ENCODE measurements at places on chromosomes 13 and 19.

DNA sequence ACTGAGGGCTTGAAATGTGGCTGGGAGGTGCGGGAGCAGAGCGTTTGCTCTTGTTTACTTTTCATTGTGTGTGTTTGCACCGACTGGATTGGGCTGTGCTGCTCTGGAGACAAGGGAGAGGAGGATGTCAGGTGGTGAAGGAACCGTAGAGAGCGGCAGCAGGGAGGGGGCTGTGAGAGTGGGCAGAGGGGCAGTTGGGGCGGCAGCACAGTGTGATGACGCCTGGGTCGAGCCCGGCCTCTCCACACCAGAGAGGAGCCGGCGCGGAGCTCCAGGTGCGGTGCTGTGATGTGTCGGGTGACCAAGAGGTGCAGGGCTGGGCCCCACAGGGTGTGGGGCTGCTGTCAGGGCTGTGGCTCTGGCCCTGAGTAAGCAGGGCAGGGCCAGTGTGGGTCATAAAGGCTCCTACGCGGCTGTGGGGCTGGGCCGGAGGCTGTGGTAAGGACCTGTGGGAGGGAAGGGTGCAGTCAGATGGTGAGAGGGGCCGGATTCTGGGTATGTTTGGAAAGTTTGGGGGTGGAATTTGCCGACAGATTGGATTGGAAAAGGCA is 10.5 kb downstream of the NAXD start:
- peak; percentile 6 for DNase-seq

DNA sequence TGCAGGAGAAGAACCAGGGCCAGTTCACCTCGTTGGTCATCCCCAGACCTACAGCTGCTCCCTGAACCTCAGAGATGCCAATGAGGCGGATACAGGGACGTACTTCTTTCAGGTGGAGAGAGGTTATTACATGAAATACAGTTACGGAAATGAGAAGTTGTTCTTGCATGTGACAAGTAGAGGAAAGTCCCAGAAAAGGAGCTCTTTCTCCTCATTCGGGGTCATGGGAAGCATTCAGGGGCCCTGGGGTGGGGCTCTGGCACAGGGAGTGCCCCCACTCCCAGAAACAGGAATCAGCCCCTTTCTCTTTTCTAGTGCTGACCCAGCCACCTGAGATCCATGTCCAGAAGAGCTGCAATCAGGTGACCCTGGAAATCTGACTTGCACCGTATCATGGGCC is 4.5 kb upstream of the SIGLEC9 start:
- DNase-seq, result no peak

DNA sequence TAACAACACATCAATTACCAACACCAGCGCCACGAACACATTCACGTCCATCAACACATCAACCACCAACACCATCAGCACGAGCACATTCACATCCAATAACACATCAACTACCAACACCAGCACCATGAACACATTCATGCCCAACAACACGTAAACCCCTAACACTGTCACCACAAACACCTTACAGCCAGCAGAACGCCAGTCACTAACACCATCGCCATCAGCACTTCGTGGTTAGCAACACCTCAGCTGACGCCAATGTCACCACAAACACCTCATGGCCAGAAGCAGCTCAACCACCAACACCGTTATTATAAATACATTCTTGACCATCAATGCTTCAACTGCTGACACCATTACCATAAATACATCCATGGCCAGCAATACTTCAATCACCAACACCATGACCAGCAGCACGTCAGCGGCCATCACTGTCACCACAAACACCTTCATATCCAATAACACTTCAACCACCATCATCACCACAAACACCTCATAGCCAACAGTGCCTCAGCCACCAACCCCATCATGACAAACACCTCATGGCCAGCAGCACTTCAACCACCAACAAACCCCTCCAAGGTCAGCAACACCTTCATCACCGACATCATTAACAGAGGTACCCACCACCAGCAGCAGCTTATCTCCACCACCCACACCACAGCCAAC is 9.4 kb downstream of the FCER2 start:
- no peak for DNase-seq

- DNase-seq, result no peak
Observed at GRCh38 chr19:42242069-42242511, 312 bp downstream of the GSK3A start.

DNA sequence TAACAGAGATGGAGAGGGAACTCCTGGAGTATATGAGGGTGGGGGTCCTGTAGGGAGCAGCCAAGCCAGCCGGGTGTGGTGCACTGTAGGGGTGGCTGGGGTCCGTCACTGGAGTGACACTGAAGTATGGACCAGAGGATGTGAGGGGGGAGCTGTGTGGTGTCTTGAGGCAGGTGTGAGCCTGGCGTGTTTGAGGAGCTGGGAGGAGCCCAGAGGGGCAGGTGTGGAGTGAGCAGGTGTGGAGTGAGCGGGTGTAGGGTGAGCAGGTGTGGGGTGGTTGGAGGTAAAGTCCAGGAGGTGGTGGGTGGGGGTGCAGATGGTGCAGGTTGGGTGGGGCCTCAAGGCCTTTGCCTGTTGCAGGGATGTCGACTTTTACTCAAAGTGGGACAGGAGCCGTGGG is 5.9 kb downstream of the B3GNT8 start:
- no peak for DNase-seq

- DNase-seq, result no peak
Observed at GRCh38 chr13:35014606-35015213, 72.6 kb downstream of the NBEA start.

- no peak for DNase-seq
Observed at GRCh38 chr13:94198681-94199080, 280.8 kb downstream of the DCT start.

DNA sequence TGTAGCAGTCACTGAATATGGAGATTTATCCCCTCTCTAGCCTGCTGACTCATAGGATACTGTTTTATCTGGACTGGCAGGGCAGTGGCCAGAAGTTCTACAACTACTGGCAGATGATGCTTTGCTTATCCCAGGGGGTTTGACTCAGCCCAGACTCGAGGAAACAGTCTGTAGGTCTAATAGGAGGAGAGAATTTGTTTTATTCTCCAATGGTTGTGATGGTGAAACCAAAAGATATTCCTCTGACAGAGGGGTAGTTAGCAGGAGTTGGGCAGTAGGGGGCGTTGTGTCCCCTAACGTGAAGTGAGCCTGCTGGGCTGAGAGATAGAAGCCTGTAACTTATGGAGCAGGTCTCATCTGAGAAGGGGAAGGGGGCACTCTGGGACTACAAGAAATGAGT is 74.9 kb downstream of the WTIP start:
- DNase-seq, result peak; percentile 30

DNA sequence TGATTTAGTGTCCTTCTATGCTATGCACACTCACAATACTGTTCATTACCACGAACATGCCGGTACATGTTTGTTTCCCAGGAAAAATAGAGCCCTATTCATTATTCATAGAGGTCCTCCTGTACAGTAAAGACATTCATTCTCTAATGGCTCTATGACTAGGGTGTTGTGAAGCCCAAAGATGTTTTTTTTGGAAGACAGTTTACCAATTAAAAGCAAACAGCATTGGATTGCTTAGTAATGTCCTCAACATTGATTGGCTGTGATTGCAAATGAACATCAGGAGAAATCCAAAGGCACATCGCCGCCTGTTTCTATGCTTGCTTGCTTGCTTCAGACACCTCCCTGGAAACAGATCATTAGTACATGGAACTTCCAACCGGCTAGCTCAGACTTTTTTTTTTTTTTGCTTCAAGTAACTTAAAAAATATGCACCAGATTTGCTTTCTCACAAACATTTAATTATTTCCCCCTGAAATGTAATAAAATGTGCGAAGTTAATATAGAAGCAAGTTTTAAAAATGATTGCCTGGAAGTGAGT is 8.8 kb upstream of the GPC6 start:
- DNase-seq, result no peak

GRCh38 chr19:35063940-35064818 is 22.7 kb downstream of the HPN start:
- peak; percentile 75 for DNase-seq

DNA sequence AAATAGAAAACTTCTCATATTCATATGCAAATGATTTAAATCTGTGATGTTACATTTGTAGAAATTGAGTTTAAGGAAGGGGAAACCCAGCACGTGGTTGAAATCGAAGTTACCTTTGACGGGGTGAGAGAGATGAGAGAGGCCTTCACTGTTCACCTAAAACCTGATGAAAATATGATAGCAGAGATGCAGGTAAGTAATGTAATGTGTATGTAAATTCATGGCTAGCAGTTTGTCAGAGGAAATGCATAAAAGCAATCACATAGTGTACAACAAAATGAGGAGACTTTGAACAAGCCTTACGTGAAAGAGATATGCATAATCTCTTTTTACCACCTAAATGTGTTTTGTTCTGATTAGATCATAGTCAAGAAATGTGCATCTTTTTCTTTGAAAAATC is 134.6 kb downstream of the STOML3 start:
- DNase-seq, result no peak

DNA sequence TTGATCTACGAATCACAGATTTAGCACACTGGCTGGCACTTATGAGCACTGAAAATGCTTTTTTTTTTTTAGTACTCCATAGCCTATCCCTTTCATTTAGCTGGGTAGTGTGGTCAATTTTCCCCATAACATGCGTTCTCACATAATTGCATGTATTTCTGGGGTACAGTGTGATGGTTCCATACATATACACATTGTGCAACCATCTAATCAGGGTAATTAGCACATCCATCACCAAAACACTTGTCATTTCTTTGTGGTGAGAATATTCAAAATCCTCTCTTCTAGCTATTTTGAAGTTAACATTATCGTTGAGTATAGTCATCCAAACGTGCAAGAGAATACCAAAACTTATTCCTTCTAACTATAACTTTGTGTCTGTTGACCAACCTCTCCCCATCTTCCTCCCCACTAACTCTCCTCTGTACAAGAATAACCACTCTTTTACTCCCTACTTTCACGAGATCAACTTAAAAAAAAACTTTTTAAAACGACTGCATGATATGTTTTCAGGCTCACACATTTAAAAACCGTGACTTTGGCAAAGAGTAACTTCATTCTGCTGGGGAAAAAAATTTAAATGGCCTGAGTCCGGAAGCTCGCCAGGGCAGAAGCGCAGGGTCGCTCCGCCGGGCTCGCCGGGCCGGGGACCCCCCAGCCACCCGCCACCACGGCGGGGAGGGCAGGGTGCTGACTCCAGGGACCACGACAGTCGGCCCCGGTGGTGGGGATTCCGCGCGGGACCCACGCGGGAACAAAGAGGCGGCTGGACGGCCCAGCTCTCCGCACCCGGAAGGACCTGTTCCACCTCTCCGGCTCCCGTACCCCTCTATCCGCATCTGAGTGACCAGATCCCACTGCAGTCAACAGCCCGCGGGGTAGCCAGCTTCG is 868 bp upstream of the UBAC2 start:
- no peak for DNase-seq

GRCh38 chr13:101025925-101026324 is 351.3 kb upstream of the TMTC4 start:
- DNase-seq, result peak; percentile 64

DNA sequence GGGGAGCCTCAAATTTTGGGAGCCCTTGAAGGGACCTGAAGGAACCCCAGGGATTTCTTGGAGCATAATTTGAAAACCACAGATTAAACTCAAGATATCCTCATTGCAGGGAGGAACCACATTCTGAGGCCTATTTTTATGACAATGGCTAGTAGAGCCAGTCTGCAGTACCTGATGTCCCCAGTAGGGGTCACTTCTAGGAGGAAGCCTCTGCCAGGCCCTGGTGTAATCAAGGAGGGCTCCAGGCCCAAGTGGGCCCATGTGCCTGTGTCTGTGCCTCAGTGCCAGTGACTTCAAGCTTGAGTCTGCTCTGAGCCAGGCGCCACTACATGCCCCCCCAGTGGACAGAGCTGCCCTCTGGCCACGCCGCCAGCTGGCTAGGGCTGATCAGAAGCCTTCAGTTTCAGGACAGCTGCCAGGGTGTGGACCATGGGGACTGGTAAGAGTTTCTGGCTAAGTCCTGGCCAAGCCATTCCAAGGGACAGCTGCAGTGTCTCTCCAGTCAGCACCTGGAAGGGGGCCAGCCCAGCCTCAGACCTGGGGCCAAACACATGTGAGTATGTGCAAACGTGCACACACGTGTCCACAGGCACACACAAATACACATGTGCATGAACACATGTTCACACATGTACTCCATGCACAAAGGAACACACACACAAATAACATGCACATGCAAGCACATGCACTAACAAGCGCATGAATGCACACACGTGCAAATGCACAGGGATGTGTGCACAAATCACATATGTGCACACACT is 20.5 kb upstream of the SLC7A10 start:
- DNase-seq, result no peak

GRCh38 chr19:38009650-38010242 is 102.7 kb downstream of the SIPA1L3 start:
- no peak for DNase-seq

- DNase-seq, result no peak
Observed at GRCh38 chr13:111396457-111396856, 76.0 kb downstream of the TEX29 start.

- no peak for DNase-seq
Observed at GRCh38 chr13:22169473-22169872, 498.6 kb downstream of the FGF9 start.

GRCh38 chr19:306151-306900 is 15.1 kb upstream of the PLPP2 start:
- no peak for DNase-seq

DNA sequence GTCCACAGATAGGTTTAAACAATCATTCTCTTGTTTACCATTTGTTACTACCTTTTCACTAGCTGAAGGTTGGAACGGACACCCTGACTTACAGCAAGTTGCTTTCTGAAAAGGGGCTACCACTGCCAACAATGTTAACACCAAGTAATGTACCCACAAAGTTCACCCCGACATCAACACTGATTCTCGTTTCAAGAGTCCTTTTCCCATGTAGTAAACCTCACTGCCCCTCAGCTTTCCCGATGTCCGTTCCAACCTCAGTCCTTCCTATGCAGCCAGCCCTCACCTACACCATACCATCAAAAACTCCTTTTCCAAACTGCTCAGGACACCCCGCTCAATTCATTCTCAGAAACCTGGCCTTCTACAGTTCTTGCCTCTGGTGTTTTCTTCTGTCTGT is 29.0 kb downstream of the PEG3 start:
- no peak for DNase-seq

DNA sequence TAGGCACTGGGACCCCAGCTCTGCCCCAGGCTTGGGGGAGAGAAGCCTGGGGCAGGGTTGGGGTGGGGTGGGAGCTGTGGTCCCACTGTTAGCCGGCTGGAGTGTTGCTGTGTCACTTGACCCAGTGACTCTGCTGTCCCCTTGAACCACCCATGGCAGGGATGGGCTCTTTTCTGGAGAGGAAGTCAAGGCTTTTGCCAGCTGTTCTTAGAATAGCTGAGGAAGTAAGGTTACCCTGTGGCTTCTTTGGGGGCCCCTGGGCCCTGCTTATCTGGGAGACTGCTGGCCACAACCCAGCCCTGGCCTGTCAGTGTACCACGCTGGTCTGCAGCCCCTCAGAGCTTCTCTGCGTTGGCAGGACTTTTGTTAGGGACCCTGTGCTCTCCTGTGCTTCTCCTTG is 9.1 kb downstream of the PNPLA6 start:
- DNase-seq, result no peak

- peak; percentile 44 for DNase-seq
Observed at GRCh38 chr13:35818633-35819067, 312.5 kb downstream of the DCLK1 start.

Measured in PC-3 (cell line).